ENCODE measurements at places on chromosomes 6 and 20.

DNA sequence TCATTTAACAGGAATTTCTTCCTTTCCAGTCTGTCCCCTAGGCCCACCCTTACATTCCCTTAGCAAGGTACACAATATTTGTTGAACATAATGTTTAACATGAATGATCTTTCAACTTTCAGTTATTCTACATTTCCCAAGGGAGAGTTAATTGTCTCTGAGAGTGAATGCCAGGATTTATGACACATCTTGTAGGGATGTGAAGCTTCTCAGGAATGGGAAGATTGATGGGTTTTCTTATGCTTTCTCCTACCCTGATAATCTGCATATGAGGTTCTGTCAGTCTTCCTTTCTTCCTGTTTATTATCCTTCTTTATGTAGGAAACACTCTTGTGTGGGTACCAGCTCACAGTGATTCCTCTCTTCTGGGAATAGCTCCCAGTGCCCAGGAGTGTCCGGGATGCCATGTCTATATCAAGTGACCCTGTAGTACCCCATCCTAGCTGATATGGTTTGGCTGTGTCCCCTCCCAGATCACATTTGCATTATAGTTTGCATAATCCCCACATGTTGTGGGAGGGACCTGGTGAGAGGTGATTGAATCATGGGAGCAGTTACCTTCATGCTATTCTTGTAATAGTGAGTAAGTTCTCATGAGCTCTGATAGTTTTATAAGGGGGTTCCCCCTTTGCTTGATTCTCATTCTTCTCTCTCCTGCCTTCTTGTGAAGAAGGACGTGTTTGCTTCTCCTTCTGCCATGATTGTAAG, 7.1 kb upstream of the FYN start:
- no peak for DNase-seq

GRCh38 chr20:58894652-58895447, 42.3 kb downstream of the GNAS start:
- DNase-seq, result no peak

- DNase-seq, result no peak
These were observed 154.5 kb downstream of the HACE1 start for GRCh38 chr6:104705095-104705707.

DNA sequence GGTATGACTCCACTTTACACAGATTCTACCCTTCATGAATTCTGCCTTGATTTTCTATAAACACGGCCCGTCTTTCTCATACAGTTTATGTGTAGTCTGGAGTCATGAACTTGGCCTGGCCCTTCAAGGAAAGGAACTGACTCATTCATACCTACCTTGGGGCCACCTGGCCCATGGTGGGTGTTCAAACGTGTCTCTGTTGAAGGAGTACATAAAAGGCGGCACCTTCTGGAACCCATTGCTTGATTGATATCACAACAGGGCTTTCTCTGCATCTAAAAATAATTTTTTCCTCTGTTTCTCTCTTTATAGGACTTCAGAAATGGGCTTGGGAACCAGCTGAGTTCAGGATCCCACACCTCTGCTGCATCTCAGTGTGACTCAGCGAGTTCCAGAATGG, 363.0 kb upstream of the SOX4 start:
- DNase-seq, result no peak

- DNase-seq, result no peak
These were observed 3.3 kb downstream of the SNAI1 start for GRCh38 chr20:49986049-49986448.

DNA sequence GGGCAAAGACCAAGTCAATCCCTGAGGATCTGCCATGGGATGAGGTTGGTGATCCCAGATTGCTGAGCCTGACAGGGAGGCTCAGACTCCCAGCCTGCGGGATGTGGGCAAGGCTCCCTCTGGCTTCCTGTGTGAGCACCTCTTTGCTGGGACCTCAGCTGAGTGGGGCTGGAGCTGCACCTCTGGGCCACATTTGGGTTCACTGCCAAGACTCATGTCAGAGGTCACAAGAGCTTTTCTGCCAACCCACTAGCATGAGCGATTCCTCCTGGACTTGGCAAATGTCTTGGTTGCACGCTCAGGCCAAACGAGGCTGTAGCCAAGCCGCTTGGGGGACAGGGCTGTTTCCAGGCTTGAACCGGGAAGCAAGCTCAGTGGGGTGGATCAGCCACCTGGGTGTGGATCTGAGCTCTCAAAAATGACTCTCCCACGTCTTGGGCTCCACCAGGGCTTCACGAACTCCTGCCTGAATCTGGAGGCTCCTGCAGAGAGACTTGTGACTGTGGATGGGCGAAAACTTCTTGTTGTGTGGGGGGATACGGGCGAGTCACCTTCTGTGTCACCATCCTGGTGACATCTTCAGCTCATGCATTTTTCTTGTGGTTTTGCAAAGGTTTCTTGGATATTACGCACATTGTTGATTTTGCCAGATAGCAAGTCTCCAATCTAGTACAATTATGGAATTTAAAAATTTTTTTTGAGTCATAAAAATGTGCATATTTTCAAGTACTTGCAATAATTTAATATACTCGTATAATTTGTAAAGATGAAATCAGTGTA, 359.5 kb downstream of the CDH4 start:
- DNase-seq, result no peak

GRCh38 chr20:47212606-47213207, 143.8 kb downstream of the ZMYND8 start:
- no peak for DNase-seq

- no peak for DNase-seq
These were observed 145.8 kb downstream of the PREX1 start for GRCh38 chr20:48681873-48682426.

DNA sequence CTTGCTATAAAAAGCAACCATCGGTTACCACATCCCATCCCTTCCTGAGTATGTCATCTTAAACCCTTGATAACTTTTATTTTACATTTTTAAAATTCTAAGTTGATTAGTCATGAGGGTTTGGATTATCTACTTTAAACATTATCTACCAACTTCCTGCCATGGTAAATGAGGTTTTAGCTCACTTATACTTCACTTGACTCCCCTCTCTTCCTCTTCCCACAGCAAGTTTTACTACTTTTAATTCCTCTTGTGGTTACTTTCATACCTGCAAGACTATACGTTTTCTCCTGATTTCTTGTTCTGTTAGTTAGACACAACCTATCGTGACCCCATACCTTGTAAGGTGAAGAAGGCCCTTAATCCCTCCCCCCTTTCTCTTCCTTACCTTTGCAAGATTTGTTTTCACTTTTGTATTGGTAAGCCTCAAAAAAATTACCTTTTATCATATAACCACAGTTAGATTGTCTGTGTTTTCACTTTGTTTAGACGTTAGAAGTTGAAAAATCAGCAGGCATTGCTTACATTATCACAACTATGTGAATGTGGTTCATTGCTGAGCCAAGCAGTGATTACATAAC, 60.1 kb upstream of the OGFRL1 start:
- no peak for DNase-seq

DNA sequence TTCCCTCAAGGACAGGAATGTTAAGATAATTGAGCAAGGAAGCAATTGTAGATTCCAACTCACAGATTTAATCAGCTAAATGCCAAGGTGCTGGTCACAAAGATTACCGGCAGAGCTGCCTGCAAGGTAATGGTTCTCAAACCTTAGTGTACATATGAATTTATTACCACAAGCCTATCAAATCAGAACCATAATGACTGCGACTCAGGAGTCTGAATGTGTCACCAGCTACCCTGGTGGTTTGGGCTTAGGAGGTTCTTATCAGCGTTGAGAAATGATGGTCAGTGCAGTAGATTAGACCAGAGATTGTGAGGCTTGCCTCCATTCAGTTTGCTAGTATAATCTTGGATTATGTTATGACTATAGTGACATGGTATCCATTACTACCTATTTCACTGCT, 78.9 kb downstream of the MTFR2 start:
- no peak for DNase-seq

DNA sequence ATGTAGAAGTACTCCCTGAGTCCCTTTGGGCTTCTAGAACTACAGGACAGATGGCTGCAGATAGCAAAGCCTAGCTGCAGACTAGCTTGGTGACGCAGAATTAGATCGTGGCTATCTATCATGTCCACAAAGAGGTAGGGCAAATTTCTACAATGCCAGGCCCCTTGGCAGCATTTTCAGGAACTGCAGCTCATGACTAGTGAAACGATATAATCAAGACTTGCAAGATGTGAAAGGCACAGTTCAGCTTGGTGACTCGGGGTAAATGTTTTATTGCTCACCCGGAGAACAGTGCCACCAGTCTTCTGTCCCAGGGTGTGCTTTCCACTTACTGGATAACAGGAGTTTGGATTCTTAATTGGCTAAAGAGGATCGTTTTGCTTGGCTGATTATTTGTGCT, 108.7 kb upstream of the LY86 start:
- no peak for DNase-seq

GRCh38 chr6:119215885-119216590, 133.5 kb downstream of the MAN1A1 start:
- no peak for DNase-seq

DNA sequence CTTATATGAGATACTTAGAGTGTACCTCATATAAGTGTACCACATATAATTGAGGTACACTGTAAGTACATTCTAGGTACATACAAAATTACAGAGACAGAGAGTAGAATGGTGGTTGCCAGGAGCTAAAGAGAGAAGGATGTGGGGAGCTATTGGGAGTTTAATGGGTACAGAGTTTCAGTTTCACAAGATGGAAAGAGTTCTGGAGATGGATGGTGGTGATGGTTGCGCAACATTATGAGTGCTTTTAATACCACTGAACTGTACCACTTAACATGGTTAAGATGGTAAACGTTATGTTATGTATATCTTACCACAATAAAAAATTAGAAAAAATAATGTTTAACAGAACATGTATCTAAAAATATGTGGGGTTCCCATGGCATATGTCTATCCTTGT, 69.4 kb downstream of the PRND start:
- no peak for DNase-seq

DNA sequence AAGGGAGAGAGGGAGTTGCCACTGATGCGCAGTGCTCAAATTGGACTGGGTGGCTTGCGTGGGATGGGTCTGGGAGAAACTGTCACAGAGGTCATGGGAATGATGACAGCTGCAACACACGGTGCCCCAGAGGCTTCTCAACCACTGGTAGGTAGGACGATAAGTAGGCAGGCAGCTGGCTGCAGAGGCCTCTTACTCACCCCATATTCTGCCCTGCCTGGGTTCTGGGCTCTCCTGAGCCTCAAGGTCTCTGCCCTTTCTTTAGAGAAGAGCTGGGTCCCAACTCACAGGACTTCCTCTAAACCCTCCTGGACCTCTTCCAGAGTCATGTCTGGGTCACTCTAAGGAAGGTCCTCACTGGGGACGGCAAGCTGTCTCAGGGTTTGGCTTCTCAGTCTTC, 37.2 kb upstream of the RNF24 start:
- DNase-seq, result no peak

DNA sequence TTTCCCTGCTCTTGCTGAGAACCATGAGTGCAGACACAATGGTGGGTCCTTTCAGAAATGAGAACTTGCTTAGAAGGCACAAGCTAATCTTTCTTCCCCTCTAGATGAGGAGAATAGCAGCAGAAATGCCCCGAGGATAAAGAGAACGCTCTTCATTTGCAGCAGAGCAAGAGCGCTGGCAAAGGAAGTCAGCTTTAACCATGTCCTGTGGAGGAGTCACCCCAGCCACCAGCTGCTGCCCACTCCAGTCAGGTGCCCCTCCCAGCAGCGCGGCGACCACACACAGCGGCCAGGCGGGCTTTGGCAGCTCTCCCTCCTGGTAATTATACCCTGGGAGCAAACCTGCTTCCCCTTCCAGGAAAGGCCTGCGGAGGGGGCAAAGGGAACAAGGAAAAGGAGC, 42.4 kb upstream of the EMILIN3 start:
- no peak for DNase-seq

DNA sequence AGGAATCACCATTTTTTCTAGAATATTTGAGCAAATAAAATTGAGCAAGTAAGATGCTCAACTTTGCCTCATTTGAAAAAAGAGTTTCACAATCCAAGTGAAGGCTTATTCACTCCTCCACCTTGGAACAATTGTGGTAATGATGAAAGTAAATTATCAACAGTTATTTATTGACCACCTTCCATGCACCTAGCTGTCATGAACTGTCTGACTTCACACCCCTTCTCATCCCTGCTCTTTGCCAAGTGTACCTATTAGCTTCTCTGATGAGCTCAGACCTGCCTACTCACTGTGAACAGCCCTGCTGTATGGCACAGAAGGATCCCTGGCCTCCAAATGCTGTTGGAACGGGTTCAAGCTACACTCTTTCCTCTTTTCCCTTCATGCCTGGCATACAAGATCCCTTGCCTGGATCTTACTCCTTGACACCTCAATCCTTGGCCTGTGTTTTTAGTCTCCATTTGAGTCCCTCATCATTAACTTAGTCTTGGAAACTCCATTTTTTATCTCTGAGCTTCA, 99.0 kb upstream of the PREP start:
- no peak for DNase-seq

GRCh38 chr6:32906539-32906938, 34.3 kb downstream of the HLA-DMB start:
- DNase-seq, result no peak

DNA sequence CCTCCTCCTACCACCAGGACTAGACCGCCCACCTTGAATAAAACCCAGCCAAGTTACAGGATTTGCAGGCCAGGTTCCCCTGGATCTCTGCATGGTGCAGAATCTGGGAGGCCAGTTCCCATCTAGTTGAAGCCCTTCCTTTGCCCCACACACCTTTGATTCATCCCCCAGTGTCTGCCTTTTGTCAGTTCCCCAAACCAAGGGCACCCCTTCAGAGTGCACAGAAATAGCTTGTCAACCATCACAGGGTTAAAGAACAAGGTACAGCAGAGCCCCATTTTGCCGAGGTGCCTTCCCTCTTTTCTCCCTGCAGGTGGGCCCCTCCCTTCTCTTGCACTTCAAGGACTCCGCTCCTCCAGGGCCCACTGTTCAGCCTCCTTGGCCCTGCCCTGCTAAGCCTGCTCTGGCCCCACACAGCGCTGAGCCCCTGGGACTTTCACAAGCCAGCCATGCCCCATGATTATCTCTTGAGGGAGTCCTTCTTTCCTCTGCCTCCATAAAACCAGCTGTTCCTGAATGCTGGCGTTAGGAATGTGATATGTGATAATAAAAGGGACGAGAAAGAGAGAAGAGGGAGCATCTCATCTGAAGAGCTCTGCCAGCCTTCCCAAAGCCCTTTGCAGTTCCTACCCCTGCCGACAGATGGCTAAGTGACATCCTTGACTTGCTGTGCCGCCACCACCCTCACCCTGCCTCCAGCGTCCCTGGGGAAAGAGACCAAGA, 280.3 kb downstream of the CDC5L start:
- no peak for DNase-seq

- no peak for DNase-seq
These were observed 21.1 kb downstream of the STX11 start for GRCh38 chr6:144171406-144171805.

GRCh38 chr20:64083804-64084684, at the start of gene LKAAEAR1:
TSS of gene LKAAEAR1 (minus strand) at chr20:64084398. CDS start at chr20:64084219, 179 bp downstream.
- no peak for DNase-seq

GRCh38 chr6:26158076-26158580, 70.9 kb downstream of the HFE start:
- peak; percentile 72 for DNase-seq

DNA sequence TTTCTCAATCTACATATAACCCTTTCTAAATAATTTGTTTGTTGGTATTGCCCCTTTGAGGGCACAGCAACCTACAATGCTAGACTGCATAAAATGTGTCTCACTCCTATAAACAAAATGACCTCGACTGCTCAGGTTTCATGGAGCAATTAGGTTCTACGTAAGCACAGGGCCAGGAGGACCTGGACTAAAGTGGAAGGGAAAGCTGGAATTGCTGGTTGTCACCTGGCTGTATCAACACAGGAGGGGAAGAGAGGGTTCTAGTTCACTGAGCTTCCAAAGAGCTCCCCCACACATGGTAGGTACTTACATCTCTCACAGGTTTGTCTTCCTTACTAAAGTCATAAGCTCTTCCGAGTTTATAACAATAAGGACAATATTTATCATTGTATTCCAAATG, 51.0 kb downstream of the NCOA6 start:
- no peak for DNase-seq

GRCh38 chr20:1964659-1965405, 29.0 kb downstream of the PDYN start:
- DNase-seq, result no peak
